ENCODE measurements at places on chromosomes 6 and 20. TPM values are rescaled to one million over a fixed set of nuclear protein-coding genes. Genes with fewer than 3 reads are reported as not detected.

The MAN1A1 gene
- 147 TPM for total RNA-seq

The CNR1 gene
- 16.7 TPM for total RNA-seq

DNA sequence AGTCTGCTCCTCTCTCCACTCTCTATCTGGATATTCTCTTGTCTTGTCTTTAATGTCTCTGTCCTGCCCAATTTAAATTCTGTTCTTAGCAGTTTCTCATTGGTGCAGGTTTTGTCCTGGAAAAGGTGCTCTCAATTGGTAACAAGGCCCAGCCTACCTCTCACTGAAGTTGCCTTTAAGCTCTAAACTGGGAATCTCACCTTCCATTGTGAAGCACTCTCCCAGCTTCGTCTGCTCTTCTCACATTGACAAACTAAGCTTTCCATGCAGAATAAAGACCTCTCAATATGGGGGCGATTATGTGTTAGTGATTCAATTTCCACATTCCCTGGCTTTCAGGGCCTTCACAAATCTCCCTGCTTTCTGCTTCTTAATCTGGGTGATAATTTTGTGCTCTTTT is 1712.2 kb downstream of the GRIK2 start:
- DNase-seq = no peak

The LTV1 gene
- total RNA-seq = 31.4 TPM

The L3MBTL3 gene
- total RNA-seq = 9.9 TPM

GRCh38 chr20:37390891-37391525 is 45.1 kb downstream of the SRC start:
- no peak for DNase-seq

The SLC32A1 gene
- total RNA-seq = not detected

The PRR18 gene
- 1.0 TPM for total RNA-seq

The ARFGEF3 gene
- total RNA-seq = 2.6 TPM

DNA sequence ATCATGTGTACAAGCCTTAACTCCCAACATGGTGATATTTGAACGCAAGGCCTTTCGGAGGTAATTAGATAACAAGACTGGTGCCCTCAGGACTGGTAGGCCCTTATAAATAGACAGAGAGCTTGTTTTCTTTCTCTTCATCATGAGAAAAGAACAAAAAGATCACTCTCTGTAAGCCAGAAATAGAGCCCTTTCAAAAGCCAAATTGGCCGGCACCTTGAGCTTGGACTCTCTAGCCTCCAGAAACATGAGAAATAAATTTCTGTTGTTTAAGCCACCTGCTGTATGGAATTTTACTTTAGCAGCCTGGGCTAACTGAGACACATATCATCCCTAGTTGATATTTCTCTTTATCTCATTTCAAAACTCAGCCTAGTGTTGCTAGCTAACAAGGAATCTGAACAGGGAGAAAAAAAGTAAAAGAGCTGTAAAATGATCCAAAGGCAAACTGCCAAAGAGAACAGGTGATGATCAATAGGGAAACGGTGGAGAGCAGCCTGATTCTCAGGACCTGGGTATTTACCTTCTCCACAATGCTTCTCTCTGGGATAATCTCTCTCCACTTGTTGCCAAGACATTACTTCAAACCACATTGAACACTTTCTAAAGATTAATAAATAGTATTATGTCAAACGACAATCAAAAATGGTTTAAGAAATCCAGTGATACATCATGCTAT is 6.1 kb downstream of the COL21A1 start:
- no peak for DNase-seq

GRCh38 chr6:35176301-35177024 is 35.3 kb upstream of the TCP11 start:
- DNase-seq = no peak

GRCh38 chr20:52817981-52818380 is 154.2 kb upstream of the TSHZ2 start:
- DNase-seq = no peak

GRCh38 chr20:57134804-57135203 is 131.6 kb downstream of the BMP7 start:
- no peak for DNase-seq

GRCh38 chr6:48883116-48883515 is 579.9 kb downstream of the MMUT start:
- DNase-seq = no peak

The EPHA7 gene
- total RNA-seq = 0.10 TPM

DNA sequence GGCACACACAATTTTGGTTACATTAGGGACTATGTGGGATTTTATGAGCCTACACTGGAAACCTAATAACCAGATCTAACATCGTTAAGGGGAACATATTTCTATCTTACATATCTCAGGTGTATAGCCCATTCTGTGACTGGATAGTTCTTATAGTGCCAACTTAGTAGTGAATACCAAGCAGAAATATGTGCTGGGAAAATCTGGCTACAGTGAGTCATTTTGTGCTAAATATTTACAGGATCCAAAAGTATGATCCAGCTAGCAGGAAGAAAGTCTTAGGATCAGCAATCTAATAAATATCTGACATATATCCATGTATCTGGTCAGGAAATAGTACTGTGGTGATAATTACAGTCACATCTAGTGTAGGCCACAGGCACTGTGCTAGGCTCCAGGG is 94.6 kb upstream of the INSM1 start:
- no peak for DNase-seq

The TREM2 gene
- total RNA-seq = 11.0 TPM

DNA sequence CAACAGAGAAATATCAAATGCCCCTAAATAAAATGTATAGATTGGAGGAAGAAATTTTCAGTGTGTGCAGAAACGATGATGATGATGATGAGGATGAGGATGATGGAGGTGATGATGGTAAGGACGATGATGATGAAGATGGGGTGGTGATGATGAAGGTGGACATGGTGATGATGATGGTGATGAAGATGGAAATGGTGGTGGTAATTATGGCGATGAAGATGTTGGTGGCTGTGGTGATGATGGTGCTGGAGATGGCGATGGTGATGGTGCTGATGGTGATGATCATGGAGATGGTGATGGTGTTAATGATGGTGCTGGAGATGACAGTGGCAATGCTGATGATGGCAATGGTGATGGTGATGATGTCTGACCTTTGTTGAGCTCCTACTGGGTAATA is 141.2 kb downstream of the DHX35 start:
- DNase-seq = no peak

The ZFP64 gene
- 11.2 TPM for total RNA-seq

The PFDN6 gene
- total RNA-seq = 34.8 TPM

GRCh38 chr6:35220711-35221110 is 7.0 kb downstream of the SCUBE3 start:
- DNase-seq = no peak

The TNF gene
- total RNA-seq = 1.2 TPM

DNA sequence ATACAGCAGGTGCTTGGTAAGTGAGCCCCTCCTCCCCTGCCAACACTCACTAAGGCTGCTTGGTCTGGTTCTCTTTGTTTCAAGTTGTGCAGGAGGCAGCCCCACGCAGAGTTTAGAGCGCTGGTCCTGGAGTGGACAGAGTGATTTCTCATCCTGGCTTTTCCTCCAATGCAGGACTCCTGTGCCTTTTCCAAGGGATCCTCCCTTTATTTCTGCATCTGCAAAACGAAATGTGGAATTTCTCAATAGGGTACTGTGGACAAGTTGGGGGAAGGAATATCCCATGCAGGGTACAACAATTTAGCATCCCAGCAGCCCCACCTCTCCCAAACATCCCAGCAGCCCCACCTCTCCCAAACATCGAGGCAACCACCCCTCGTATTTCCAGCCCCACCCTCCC is 30.6 kb upstream of the CCDC167 start:
- no peak for DNase-seq

- no peak for DNase-seq
Measured at GRCh38 chr6:27650620-27651370, 177.9 kb upstream of the ZNF184 start.

- DNase-seq = no peak
Measured at GRCh38 chr6:14275493-14275851, 157.9 kb downstream of the CD83 start.

DNA sequence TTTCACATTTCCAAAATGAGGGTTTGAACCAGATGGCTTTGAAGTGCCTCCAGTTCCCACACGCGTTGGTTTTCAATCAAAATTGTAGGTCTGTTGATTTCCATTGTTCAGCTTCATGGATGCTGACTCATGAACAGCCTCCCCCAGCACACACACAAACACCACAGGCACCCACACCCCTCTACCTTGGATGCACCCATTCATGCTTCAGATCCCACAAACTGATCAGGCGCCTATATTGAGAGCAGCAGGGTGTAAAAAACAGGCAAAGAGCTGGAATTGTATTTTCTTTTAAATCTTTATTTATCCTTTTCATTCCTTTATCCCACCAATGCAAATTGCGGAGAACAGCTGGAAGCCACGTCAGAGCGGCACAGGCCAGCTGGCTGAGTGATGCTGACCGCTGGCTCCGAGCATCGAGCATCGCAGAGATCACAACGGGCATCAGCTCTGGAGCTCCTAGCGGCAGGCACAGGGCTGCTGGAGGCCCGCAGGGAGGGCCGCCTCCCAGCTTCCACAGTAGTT is 29.3 kb upstream of the TBC1D7 start:
- DNase-seq = no peak

DNA sequence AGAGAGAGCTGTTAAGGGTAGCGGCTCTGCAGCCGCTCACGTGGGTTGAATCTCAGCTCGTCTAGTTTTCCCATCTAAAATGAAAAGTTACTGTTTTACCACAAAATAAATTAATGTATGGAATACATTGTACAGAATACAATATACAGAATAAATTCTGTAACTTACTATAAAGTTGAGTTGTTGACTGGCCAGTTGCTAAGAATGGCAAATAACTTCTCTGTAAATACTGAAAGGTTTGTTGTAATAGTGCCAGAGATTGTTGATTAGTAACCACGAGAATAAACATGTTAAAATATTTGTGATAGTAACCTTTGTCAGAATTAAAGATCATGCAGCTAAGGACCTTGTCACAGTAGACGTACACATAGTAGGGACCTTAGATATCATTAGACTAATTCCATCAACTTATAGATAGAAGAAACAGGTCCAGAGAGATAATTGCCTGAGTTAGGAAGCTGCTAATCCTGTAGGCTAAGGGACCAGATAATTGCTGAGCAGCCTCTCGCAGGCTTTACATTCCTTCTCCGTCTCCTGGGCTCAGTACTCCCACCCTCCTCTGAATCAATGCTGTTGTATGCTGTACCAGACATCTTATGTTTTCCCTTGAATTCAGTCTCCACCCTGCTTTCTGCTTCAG is 544 bp upstream of the NRM start:
- no peak for DNase-seq

- DNase-seq = no peak
Measured at GRCh38 chr6:62974452-62974851, 236.8 kb upstream of the FKBP1C start.

- no peak for DNase-seq
Measured at GRCh38 chr20:45128099-45128498, 3.8 kb upstream of the WFDC12 start.

GRCh38 chr6:52547647-52548352 is 29.1 kb downstream of the TRAM2 start:
- no peak for DNase-seq

The CYP39A1 gene
- 1.1 TPM for total RNA-seq

Measured in mesenteric fat pad (tissue), 1 donor.